ENCODE measurements at places on chromosomes 3 and 15.
A peak's percentile ranks its signal among the peaks of the same experiment; 100 is the strongest.

GRCh38 chr15:85854345-85855097 is 59.8 kb upstream of the KLHL25 start:
- peak; percentile 76 for DNase-seq

DNA sequence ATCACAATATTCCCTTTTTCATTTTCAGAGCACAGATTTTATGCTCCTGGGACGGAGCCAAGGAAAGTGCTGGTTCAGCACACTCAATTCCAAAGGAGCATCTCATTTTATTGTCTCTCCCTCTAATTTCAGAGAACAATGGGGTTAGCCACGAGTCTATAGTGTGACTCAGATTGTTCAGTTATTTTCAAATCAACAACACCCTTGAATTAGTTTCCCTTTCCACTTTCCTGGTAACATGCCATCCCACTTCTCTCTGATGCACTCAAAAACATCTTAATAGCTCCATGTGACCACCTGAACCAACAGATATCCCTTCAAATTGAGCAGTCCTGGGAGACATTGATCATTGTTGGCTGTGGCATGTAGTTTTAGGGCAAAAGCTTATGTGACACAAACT is 389.7 kb upstream of the MDFIC2 start:
- DNase-seq: no peak

DNA sequence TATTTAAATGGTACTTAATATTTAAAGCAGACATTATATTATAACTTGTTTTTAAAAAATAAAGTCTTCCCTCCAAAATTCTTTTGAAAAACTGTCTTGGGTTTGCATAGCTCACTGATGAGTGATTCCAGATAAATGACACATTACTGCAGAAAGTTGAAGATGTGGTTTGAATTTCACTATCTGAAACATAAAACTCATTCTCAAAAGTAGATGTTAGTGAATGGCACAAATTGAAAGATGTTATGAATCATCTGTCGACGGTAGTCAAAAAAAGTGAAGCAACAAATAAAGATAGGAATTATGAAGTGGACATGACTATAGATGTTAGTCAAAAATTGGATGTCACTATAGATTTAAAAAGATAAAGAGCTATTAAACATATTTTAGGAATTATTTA is 280.5 kb downstream of the GAP43 start:
- DNase-seq: no peak

- no peak for DNase-seq
Measured at GRCh38 chr3:72548981-72549380, 299.3 kb downstream of the SHQ1 start.

DNA sequence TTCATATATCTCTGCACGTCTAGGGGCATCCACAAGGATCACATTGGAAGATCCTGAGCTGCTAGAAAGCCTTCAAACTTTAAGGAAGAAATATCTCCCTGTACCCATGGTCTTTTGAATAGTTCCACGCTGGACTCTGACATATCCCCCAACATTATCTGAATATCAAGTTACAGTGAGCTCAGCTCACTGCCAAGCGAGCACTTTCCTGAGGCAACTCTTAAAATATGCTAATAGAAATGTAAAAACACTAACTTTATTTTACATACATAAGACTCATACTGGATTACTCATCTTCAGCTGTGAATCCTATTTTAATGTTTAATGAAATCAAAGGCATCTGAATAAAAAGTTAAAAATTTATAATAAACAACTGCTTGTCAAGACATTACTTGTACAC is 420.2 kb upstream of the CCDC54 start:
- DNase-seq: no peak

DNA sequence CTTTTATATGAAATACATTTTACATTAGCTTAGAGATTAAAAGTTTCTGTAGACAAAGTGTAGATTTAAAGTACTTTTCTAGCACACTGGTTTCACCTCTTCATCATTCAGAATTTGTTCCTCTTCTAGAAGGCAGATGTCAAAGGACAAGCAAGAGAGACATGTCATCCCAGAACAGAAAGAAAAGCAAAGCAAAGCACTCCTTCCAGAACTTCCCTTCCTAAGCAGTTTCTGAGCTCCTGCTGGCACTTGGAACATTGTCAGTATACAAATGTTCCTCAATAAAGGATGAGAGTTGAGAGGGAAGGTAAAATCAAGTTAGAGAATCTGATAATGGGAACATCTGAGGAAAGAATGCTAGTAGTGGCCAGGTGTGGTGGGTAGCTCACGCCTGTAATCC is 26.2 kb downstream of the TMOD3 start:
- no peak for DNase-seq

DNA sequence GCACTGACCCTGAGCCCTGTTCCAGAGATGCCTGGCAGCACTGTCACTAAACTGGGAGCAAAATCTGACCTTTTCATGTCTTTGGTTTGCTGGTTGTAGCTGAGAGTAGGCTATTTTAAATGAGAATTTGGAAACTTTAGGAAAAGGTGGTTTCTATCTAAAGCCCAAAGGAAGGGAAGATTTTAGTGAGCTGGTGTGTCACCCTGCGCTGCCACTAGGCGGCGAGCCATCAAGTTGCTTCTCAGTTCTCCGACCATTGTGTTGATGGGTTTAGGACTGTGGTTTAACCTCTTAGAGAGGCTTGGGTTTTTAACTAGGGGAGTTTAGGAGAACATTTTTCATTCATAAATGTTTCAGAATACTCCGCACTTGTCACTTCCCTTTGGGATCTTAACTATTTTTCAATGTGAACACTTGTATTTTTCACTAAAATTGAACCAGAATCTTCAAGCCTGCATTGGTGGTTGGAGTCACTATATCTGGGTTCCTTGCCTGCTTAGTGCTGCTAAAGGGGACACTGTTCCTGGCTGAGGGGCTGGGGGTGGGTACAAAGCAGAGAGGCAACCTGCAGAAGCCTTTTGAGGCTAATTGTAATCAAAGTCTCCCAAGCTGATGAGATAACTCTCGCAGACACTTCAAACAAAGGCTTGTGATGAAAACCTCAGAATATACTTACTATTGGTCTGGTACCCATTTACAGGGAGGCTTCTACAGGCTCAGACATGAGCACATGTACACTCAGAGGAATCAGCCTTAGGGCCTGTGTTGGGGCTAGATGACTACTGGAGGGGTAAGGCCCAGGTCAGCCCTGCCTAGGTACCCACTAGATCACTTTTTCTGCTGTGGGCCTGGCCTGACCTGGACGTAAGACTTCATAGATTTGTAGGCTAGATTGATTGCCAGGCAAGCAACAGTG is 16.8 kb downstream of the EXOSC7 start:
- DNase-seq: peak; percentile 28

DNA sequence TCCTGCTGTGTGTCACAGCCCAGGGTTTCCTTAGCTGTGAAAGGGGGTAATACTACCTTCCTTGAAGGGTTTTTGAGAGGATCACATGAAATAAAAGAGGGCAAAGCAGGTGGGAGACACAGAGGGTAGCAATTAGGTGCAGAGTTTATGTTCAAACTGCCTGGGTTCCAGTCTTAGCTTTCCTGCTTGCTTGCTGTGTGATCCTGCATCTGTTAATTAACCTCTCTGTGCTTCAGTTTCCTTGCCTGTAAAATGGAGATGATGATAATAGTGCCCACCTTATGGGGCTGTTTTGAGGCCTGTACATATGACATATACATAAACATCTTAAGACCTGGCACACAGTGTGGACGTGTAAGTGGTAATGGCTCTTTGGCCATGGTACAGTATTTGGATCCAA is 35.0 kb downstream of the SPSB4 start:
- no peak for DNase-seq

GRCh38 chr3:144586382-144586781 is 614.8 kb downstream of the DIPK2A start:
- DNase-seq: peak; percentile 11

DNA sequence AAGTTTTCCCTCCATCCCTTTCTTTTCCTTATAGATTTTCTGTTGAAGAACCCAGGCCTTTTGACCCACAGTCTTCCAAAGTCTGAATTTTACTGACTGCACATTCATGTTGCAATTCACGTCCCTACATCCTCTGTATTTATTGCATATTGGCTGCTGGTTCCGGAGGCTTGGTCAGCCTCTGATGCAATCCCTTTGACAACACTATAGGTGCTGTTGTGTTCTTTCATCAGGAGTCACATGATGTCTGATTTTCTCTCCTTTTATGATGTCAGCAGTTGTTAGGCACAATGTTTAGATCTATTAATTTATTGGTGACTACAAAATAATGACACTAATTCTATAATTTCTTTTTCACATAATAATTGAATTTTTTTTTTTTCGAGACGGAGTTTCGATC is 8.7 kb downstream of the CYP1A1 start:
- DNase-seq: no peak
